ENCODE measurements at places on chromosomes 2 and 18.

DNA sequence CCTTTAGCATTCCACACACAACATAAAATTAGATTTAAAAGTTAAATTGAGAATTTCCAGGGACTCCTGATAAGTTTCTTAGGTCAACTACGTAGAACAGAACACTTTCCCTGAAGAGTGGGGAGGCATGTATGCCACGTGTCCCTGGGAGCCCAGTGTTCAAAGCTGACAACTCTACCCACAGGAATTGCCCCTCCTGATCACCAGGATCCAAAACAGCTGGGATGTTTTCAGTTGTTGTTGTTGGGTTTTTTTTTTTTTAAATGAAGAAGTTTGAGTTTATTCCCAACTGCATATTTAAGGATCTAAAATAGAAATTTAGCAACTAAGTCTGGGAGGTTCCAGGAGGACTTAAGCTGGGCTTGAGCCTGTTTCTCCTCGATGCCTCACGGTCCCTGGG, 100.5 kb downstream of the TPGS2 start:
- DNase-seq = no peak

- no peak for DNase-seq
Observed at GRCh38 chr2:44254023-44254422, 21.3 kb upstream of the SLC3A1 start.

- DNase-seq = no peak
Observed at GRCh38 chr2:65595630-65596029, 163.2 kb upstream of the SPRED2 start.

DNA sequence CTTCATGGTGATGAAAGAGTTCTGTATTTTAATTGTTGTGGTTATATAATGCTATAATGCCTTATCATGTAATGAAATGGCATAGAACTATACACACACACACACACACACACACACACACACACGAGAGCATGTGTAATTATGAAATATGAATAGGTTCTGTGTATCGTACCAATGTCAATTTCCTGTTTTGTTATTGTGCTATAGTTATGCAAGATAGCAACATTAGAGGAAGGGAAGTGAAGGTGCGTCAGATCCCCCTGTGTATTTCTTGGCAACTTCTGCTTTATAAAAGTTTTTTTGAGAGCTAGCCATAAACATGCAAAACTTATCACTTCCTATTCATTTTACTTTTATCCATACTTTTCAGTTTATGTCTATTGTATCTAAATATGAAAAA, 60.7 kb upstream of the ARHGAP15 start:
- no peak for DNase-seq

Data from NCI-H1092 (cell line).